Gastrocnemius medialis (tissue), 4 donors: ENCODE measurements at places on chromosomes 4 and X. TPM values are rescaled to one million over a fixed set of nuclear protein-coding genes. Genes with fewer than 3 reads are reported as not detected.

DNA sequence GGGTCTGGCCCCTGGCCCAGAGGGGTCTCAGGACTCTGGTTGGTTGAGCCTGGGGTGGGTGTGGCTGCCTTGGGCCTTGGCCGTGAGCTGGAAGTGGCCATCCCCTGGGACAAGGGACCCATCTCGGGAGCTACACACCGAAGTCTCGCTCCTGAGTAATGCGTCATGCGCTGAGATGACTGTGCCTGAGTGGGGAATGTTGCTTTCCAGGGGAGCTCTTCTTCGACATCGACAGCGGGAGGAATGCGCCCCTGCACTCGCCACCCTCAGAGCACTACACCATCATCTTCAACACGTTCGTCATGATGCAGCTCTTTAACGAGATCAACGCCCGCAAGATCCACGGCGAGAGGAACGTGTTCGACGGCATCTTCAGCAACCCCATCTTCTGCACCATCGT is 38.5 kb downstream of the CCNQ start:
- DNase-seq: no peak

DNA sequence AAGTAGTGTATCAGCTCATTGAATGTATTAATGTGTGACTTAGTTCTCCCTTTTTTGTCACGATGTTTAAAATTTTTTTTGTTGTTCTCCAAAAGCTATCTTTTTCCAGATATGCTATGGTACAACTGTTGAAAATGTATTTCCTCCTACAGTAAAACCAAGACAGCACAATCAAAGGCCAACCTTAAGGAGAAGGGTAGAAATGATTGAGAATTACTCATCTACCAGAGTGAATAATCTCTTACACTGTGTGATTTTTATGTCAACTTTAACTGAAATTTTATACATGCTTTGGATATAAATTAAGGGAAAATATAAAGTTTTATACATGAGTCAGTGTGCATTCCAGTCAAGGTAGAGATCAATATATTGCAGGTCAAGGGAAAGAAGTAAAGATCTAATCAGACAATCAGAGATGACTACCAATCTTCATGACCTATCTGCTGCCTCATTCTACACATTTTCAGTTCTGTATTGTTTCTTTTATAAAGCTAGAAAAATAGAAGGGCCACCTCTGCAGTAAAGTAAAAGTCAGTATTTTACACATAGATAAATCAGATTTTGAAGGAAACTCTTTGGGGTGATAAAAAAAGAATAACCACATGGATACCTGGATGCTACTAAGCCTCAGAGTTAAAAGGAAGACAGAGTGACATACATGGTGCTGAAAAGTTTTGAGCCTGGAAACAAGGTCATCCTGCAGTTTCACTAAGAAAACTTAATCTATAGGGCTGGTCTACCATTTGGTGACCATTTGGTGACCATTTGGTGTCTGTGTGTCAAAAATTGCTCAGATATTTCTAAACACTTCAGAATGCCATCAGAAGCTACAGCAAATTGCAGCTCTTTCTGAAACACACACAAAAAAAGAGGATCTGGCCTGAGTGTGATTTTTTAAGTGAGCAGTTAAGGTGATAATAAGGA is 1.6 kb downstream of the FAM13A start:
- DNase-seq: no peak

DNA sequence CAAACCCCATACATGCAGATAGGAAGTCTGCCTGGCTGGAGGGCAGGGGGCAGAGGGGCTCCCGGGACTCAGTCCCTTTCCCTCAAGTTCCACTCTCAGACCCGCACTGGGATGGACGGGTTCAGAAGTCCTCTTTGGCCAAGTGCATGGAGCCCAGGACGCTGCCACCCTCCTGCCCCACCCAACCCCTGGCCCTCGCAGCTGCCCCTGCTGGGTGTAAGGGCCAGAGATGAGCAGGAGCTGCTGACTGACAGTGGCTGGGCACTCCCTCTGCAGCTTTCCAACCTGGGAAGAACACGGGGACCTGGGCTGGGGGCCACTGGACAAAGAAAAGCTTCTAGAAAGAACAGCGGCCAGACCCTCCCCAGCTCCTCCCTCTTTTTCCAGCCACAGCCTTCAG is 3.4 kb downstream of the L1CAM start:
- DNase-seq: no peak

DNA sequence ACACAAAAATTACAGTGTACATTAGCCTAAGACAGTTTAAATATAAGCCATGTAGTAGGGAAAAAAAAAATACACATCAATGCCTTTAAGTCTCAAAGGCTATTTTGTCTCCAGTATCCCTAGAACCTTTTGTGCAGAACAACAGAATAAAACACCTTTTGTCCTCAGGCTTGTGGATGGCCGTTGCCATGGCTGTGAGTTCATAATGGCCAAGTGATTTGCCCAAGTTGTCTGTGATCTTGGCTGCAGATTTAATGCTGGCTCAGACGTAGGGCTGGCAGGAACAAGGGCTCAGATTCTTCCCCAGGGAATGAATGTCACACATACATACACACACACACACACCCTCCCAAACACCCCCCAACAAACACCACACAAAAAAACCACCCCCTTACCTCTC is 25.3 kb downstream of the GPM6B start:
- DNase-seq: no peak

DNA sequence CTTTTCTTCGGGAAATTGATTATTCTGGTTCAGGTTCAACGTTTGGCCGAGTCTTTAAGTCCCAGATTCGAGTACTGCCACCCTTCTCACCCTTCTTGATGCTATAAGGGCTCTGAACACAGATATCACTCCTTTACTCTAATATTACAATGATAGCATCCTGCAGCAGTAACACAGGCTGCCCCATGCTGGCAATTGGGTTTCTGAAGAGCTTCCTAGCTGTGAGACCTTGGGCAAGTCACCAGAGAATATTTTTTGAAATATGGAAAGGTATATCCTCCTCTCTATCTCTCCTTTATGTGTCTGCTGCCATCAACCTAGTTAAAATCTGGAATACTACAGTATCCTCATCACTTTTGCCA is 297 bp upstream of the MTMR8 start:
- no peak for DNase-seq

DNA sequence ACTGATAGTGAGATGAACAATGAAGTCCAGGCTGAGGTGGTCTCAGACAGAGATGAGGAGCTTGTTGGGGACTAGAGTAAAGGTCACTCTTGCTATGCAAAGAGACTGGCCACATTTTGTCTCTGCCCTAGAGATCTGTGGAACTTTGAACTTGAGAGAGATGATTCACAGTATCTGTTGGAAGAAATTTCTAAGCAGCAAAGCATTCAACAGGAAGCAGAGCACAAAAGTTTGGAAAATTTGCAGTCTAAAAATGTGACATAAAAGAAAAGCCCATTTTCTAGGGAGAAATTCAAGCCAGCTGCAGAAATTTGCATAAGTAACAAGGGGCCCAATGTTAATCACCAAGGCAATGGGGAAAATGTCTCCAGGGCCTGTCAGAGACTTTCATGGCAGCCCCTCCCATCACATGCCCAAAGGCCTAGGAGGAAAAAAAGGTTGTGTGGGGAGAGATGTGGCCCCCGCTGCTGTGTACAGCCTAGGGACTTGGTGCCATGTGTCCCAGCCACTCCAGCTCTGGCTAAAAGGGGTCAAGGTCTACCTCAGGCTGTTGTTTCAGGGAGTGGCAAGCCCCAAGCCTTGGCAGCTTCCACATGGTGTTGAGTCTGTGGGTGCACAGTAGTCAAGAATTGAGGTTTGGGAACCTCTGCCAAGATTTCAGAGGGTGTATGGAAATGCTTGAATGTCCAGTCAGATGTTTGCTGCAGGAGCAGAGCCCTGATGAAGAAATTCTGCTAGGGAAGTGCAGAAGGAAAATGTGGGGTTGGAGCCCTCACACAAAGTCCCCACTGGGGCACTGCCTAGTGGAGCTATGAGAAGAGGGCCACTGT is 262.8 kb downstream of the DKK2 start:
- no peak for DNase-seq

GRCh38 chr4:24999392-25000089 is 31.2 kb downstream of the LGI2 start:
- DNase-seq: no peak

GRCh38 chrX:825991-826390 is 195.4 kb downstream of the SHOX start:
- no peak for DNase-seq

GRCh38 chrX:110051559-110051958 is 48.6 kb downstream of the TMEM164 start:
- no peak for DNase-seq

DNA sequence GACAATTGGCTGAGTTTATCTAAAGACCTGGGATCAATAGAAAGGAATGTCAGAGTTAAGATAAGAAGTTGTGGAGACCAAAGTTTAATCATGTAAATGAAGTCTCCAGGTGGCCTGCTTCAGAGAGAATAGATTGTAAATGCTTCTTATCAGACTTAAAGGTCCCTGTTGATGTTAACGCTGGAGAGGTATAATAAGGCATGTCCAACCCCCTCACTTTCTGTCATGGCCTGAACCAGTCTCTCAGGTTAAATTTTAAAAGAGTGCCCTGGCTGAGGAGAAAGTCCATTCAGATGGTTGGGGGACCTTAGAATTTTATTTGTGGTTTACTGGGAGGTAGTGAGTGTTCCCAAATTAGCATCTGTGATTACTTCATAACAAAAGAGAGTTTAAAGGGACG is 86.7 kb downstream of the AKAP4 start:
- DNase-seq: no peak

GRCh38 chrX:14389682-14390081 is 139.7 kb upstream of the GLRA2 start:
- no peak for DNase-seq

GRCh38 chr4:156227321-156227720 is 273.7 kb upstream of the CTSO start:
- no peak for DNase-seq

GRCh38 chr4:166930464-166930863 is 303.8 kb downstream of the SPOCK3 start:
- no peak for DNase-seq

- no peak for DNase-seq
Measured at GRCh38 chr4:186707996-186708395, 15.7 kb downstream of the FAT1 start.

DNA sequence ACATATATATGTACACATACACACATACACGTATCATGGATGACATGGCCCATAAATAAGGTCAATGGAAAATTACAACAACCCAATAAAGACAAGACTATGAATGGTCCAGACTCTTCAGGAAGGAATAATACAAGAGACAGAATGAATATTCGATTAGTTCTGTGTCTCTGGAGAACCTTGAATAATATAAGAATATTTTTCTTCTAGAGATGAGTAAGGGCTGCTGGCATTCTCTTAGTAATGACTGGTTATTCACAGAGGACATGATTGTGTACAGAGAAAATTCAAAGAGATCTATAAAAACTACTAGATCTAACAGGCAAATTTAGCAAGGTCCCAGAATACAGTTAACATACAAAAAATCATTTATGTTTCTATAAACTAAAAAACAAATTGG is 23.3 kb downstream of the SPIN4 start:
- DNase-seq: no peak

- no peak for DNase-seq
Measured at GRCh38 chr4:124484008-124484407, 228.5 kb downstream of the ANKRD50 start.

GRCh38 chr4:34221986-34222385 is 2022.3 kb downstream of the ARAP2 start:
- no peak for DNase-seq

GRCh38 chr4:80184053-80184824 is 13.1 kb upstream of the PRDM8 start:
- peak; percentile 66 for DNase-seq

- DNase-seq: no peak
Measured at GRCh38 chrX:154012336-154012991, 7.2 kb downstream of the IRAK1 start.

- no peak for DNase-seq
Measured at GRCh38 chr4:52837716-52838558, 24.2 kb upstream of the RASL11B start.

- DNase-seq: no peak
Measured at GRCh38 chr4:123248085-123248659, 148.4 kb upstream of the SPRY1 start.

- DNase-seq: no peak
Measured at GRCh38 chr4:109803924-109804571, 2.2 kb upstream of the CFI start.

DNA sequence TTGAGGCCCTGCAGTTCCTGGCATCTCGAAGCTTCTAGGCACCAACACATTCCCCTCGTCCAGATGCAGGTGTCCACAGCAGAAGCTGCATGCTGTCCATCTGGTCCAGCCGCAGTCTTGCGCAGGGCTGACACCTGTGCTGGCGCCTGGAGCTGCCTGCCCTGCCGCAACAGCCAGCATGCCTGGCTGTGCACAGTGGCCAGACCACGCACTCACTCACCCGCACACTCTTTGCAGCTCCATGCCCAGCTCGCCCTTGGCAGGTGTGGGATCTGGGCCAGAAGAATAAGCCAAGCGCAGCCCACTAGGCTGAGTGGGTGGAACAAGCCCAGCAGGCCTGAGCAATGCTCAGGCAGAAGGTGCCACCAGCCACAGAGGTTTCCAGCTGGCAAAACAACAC is 125.6 kb downstream of the PARM1 start:
- no peak for DNase-seq

- DNase-seq: peak; percentile 19
Measured at GRCh38 chr4:107913283-107913899, 18.0 kb upstream of the CYP2U1 start.

DNA sequence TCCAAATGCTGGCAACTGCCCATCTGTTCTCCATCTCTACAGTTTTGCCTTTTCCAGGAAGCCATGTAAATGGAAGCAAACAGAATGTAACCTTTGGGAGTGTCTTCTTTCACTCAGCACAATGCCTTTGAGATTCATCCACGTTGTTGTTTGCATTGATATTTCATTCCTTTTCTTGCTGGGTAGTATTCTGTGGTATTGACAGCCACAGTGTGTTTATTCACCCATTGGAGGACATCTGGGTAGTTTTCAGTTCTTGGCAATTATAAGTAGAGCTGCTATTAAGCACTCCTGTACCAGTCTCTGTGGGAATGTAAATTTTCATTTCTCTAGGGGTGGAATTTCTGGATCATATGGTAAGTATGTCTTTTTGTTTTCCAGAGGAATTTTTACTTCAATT is 194.3 kb upstream of the RPS6KA3 start:
- DNase-seq: no peak

GRCh38 chrX:38805432-38806389 is 4.5 kb downstream of the MID1IP1 start:
- DNase-seq: peak; percentile 75

Gene SPARCL1
- 245 TPM for total RNA-seq

Gene PRKG2
- not detected for total RNA-seq

Gene RPL10
- total RNA-seq: 5,444 TPM

Gene RGN
- total RNA-seq: 1.4 TPM

Gene RBM10
- total RNA-seq: 49.3 TPM

Gene DACH2
- not detected for total RNA-seq

Gene IL21
- total RNA-seq: not detected

Gene AKAP17A
- total RNA-seq: 14.1 TPM

Gene TAF1
- total RNA-seq: 13.2 TPM

Gene CCNA2
- total RNA-seq: 0.60 TPM

Gene KCND1
- total RNA-seq: 0.92 TPM

Gene UGDH
- 6.1 TPM for total RNA-seq

Gene NAAA
- total RNA-seq: 52.9 TPM

Gene F8
- 30.1 TPM for total RNA-seq
